ENCODE measurements at places on chromosomes 12 and 14. TPM values are rescaled to one million over a fixed set of nuclear protein-coding genes. Genes with fewer than 3 reads are reported as not detected.
A peak's percentile ranks its signal among the peaks of the same experiment; 100 is the strongest.

GRCh38 chr14:49972823-49973222 lies 79.9 kb downstream of the ARF6 start:
- H3K27me3 ChIP-seq, result no peaks in the 10 kb centered on the region
- peak overlapping the region; percentile 16 for H3K4me3 ChIP-seq
- peak overlapping the region; percentile 93 for H3K27ac ChIP-seq
- H3K4me1 ChIP-seq, result peaks cover 60% of the 10 kb centered on the region

- H3K36me3 ChIP-seq, result peaks cover 75% of the 10 kb centered on the region
- no peak for DNase-seq
Observed at GRCh38 chr12:104998423-104999346, 12.6 kb downstream of the NOPCHAP1 start.

DNA sequence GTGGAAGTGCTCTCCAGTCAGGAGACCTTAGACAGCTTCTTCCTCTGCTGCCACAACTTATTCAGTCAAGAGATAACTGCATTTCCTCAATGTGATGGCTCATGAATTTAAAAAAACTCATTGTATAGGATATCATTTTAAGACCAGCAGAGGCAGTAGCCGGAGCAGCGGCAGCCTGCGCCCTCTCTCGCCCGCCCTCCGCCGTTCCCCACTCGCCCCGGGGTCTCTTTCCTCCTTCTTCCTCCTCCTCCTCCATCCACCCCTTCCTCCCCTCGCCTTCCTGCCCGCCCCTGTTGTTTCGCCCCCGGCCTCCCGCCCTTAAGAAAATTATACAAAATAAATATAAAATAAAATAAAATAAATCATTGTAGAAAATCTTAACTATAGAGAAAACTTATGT lies 687.6 kb downstream of the FLRT2 start:
- no peaks in the 10 kb centered on the region for H3K4me1 ChIP-seq
- H3K36me3 ChIP-seq, result no peaks in the 10 kb centered on the region
- no peak overlapping the region for H3K27ac ChIP-seq
- H3K4me3 ChIP-seq, result no peak overlapping the region

- H3K4me3 ChIP-seq, result peak within 1 kb of the TSS; percentile 60
- peaks cover 43% of the 10 kb centered on the region for H3K27me3 ChIP-seq
- H3K4me1 ChIP-seq, result peaks cover 30% of the 10 kb centered on the region
- H3K36me3 ChIP-seq, result no peaks in the 10 kb centered on the region
- no peak for DNase-seq
Observed at GRCh38 chr14:70188659-70189455, at the start of gene SLC8A3. Gene SLC8A3, minus strand, starts transcription at chr14:70188951. Its CDS starts 20,529 bp downstream, at chr14:70168422.

- H3K27ac ChIP-seq, result no peak overlapping the region
- no peaks in the 10 kb centered on the region for H3K36me3 ChIP-seq
- no peak for DNase-seq
- H3K27me3 ChIP-seq, result no peaks in the 10 kb centered on the region
- no peaks in the 10 kb centered on the region for H3K4me1 ChIP-seq
Observed at GRCh38 chr12:87943023-87943422, 86.2 kb downstream of the C12orf50 start.

DNA sequence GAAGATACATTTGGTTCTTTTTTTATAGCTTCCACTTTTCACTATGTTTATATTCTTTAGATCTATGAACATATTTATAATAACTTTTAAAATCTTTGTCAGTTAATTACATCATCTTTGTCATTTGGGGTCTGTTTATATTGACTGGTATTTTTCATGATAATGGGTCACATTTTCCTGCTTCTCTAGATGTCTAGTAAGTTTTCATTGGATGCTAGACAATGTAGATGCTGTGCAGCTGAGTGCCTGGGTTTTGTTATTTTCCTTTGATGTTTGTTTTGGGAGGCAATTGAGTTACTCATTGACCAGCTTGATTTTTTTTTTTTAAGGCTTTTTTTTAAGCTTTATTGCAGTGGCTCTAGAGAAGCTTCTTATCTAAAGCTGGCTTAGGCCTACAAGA lies 4.9 kb downstream of the MAP1LC3B2 start:
- H3K27ac ChIP-seq, result no peak overlapping the region
- no peaks in the 10 kb centered on the region for H3K27me3 ChIP-seq
- H3K4me1 ChIP-seq, result peaks cover 23% of the 10 kb centered on the region
- H3K4me3 ChIP-seq, result no peak overlapping the region
- no peak for DNase-seq

- H3K4me1 ChIP-seq, result no peaks in the 10 kb centered on the region
- H3K27ac ChIP-seq, result no peak overlapping the region
- H3K27me3 ChIP-seq, result no peaks in the 10 kb centered on the region
Observed at GRCh38 chr14:86973177-86973576, 1019.8 kb downstream of the GALC start.

- H3K27me3 ChIP-seq, result no peaks in the 10 kb centered on the region
- H3K4me1 ChIP-seq, result peaks cover 7% of the 10 kb centered on the region
- H3K27ac ChIP-seq, result no peak overlapping the region
- no peak overlapping the region for H3K4me3 ChIP-seq
- DNase-seq, result no peak
- no peaks in the 10 kb centered on the region for H3K36me3 ChIP-seq
Observed at GRCh38 chr14:51283402-51284085, 43.5 kb downstream of the TMX1 start.

GRCh38 chr12:54138219-54138618 lies 50.6 kb downstream of the SMUG1 start:
- no peaks in the 10 kb centered on the region for H3K36me3 ChIP-seq
- DNase-seq, result no peak
- H3K4me3 ChIP-seq, result no peak overlapping the region
- peaks cover 28% of the 10 kb centered on the region for H3K4me1 ChIP-seq
- no peak overlapping the region for H3K27ac ChIP-seq
- H3K27me3 ChIP-seq, result no peaks in the 10 kb centered on the region

DNA sequence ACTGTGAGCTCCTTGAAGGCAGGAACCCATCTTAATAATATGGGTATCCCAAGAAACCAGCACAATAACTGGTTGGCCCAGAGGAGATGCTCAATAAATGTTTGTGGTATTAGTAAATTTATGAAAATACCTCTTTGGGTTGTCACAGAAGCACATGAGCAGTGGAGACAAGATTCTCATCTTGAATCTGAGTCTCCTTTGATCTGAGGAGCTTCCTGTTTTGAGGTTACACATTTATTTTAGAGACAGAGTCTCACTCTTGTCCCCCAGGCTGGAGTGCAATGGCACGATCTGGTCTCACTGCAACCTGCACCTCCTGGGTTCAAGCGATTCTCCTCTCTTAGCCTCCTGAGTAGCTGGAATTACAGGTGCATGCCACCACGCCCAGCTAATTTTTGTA lies 247.4 kb downstream of the NRXN3 start:
- no peak for DNase-seq
- H3K27me3 ChIP-seq, result no peaks in the 10 kb centered on the region
- H3K4me1 ChIP-seq, result no peaks in the 10 kb centered on the region
- no peak overlapping the region for H3K27ac ChIP-seq

GRCh38 chr14:105093431-105094192 lies 28.4 kb upstream of the GPR132 start:
- H3K4me3 ChIP-seq, result peak overlapping the region; percentile 70
- peak overlapping the region; percentile 86 for H3K27ac ChIP-seq
- H3K27me3 ChIP-seq, result peaks cover 14% of the 10 kb centered on the region
- H3K4me1 ChIP-seq, result peaks cover 68% of the 10 kb centered on the region
- peak; percentile 81 for DNase-seq
- H3K36me3 ChIP-seq, result no peaks in the 10 kb centered on the region

- H3K4me1 ChIP-seq, result peaks cover 13% of the 10 kb centered on the region
- H3K27me3 ChIP-seq, result no peaks in the 10 kb centered on the region
- no peak overlapping the region for H3K27ac ChIP-seq
Observed at GRCh38 chr12:91887957-91888356, 257.7 kb downstream of the BTG1 start.

GRCh38 chr14:69953266-69953915 lies 74.2 kb downstream of the SMOC1 start:
- no peaks in the 10 kb centered on the region for H3K4me1 ChIP-seq
- peaks cover 17% of the 10 kb centered on the region for H3K27me3 ChIP-seq
- no peak overlapping the region for H3K27ac ChIP-seq
- no peaks in the 10 kb centered on the region for H3K36me3 ChIP-seq

GRCh38 chr12:116370886-116371580 lies 93.5 kb upstream of the MED13L start:
- no peak for DNase-seq
- no peaks in the 10 kb centered on the region for H3K36me3 ChIP-seq
- no peak overlapping the region for H3K27ac ChIP-seq
- no peaks in the 10 kb centered on the region for H3K4me1 ChIP-seq
- H3K27me3 ChIP-seq, result no peaks in the 10 kb centered on the region

GRCh38 chr14:88463318-88463717 lies 77.9 kb downstream of the SPATA7 start:
- no peaks in the 10 kb centered on the region for H3K27me3 ChIP-seq
- no peaks in the 10 kb centered on the region for H3K4me1 ChIP-seq
- DNase-seq, result no peak
- H3K36me3 ChIP-seq, result peaks cover 44% of the 10 kb centered on the region
- H3K27ac ChIP-seq, result no peak overlapping the region

GRCh38 chr14:35336494-35337268 lies 44.5 kb downstream of the PSMA6 start:
- no peaks in the 10 kb centered on the region for H3K27me3 ChIP-seq
- peak overlapping the region; percentile 83 for H3K27ac ChIP-seq
- no peak overlapping the region for H3K4me3 ChIP-seq
- H3K36me3 ChIP-seq, result no peaks in the 10 kb centered on the region
- H3K4me1 ChIP-seq, result peaks cover 99% of the 10 kb centered on the region

DNA sequence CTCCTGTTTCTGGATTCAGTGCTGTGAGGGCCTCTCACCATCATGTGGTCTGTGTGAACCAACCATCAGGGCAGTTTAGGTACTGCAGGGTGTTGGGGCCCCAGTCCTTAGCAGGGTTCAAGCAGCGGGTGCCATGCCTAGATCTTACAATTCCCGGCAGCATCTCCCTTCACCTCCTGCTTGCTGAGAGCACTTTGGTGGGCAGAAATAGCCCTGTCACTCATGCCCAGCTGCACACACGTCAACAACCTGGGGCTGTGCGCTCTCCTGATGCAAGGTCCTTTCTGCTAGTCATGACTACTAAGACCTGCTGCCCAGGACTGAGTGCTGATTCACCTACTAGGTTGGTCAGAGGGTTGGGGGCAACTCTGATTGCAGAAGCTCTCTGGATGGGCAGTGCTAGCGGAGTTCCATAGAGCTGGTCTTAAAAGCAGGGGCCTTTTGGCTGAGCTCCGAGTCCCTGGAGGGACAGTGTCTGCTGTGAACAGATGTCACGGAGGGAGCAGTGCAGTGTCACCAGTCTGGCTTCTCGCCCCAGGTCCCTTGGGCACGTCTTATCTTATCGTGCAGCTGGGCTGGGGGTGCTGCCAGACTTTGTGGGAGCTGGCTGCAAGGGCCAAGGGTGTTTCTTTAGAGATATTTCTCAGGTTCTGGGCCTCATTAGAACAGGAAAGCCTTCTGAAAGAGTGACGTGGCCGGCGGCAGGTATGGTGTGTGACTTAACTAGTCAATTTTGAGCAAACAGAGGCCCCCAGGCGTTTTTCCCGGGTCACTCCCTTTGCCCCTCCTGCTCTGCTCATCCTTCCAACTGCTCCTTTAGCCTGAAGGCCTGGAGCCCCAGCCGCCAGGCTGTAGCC lies 71.8 kb downstream of the NINJ2 start:
- no peak overlapping the region for H3K4me3 ChIP-seq
- no peak overlapping the region for H3K27ac ChIP-seq
- H3K4me1 ChIP-seq, result peaks cover 16% of the 10 kb centered on the region
- H3K36me3 ChIP-seq, result no peaks in the 10 kb centered on the region
- no peak for DNase-seq

- H3K36me3 ChIP-seq, result no peaks in the 10 kb centered on the region
- no peaks in the 10 kb centered on the region for H3K4me1 ChIP-seq
- H3K27me3 ChIP-seq, result no peaks in the 10 kb centered on the region
- no peak for DNase-seq
Observed at GRCh38 chr14:27236601-27237000, 638.8 kb upstream of the NOVA1 start.

Gene PPFIA2
- total RNA-seq, result 0.89 TPM

Gene CISTR
- total RNA-seq, result not detected

Gene SLC8A3
- total RNA-seq, result not detected

Gene DPPA3
- total RNA-seq, result not detected

Gene AMDHD1
- 0.93 TPM for total RNA-seq

Gene CFAP54
- not detected for total RNA-seq

Gene ALG10
- total RNA-seq, result 13.8 TPM

Gene HOXC9
- total RNA-seq, result 6.5 TPM

Gene REP15
- 0.99 TPM for total RNA-seq

Gene CFAP251
- 2.3 TPM for total RNA-seq

Gene IL22
- total RNA-seq, result not detected

Gene MYH6
- total RNA-seq, result not detected

Gene MORN3
- 4.5 TPM for total RNA-seq

Gene AGAP2
- 1.4 TPM for total RNA-seq

Gene DAO
- not detected for total RNA-seq

Gene PIANP
- total RNA-seq, result not detected
